ENCODE measurements at places on chromosomes 7 and 10.
A peak's percentile ranks its signal among the peaks of the same experiment; 100 is the strongest.

- peak; percentile 44 for DNase-seq
These were observed 129.7 kb downstream of the SAMD9 start for GRCh38 chr7:92988051-92988450.

- DNase-seq = no peak
These were observed 29.3 kb downstream of the KMT2C start for GRCh38 chr7:152406491-152406890.

GRCh38 chr10:17213646-17214349 is 12.3 kb upstream of the TRDMT1 start:
- no peak for DNase-seq

GRCh38 chr10:26662864-26663263 is 34.6 kb upstream of the PDSS1 start:
- no peak for DNase-seq

DNA sequence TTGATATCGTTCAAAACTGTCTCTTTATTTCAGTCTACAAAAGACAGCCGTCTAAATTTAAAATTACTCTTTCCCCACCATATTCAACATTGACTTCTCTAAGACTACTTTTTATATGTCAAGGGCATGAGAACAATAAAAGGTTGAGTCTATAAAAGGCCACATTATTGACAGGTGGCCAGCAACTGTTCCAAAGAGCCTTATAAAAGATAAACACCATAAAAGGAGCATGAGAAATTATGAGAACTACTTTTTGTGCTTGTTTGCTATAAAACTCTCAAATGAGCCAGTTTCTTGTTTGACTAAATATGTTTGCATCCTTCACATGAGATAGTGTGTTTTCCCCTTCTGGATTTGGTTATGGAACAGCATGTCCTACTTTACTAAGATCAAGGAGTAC is 189.2 kb downstream of the THSD7A start:
- no peak for DNase-seq

DNA sequence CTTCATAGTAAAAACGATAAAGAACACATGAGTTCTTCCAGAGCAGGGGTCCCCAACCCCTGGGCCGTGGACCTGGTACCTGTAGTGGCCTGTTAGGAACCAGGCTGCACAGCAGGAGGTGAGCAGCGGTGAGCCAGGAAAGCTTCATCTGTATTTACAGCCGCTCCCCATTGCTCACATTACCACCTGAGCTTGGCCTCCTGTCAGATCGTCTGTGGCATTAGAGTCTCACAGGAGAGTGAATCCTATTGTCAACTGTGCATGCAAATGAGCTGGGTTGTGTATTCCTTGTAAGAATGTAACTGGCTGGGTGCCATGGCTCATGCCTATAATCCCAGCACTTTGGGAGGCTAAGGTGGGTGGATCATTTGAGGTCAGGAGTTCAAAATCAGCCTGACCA is 229.5 kb downstream of the CNTNAP2 start:
- no peak for DNase-seq

DNA sequence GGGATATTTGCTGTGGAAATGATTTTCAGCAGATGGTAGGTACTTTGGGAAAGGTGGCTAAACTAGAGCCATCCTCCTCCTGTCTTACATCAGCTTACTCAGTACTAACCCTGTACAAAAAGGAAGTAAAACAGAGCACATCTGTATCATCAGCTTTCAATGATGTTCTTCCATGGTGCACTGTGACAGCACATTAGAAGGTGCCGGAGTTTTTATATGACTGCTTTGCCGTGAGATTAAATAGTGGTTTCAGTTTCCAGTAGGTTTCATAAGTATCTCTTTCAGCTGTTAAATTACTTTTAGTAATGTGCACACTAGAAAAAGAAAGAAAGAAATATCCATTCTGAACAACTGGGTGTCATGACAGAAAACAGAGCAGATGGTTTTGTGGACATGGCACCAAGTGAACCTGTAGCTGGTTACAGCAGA is 86.5 kb downstream of the ARID5B start:
- no peak for DNase-seq

DNA sequence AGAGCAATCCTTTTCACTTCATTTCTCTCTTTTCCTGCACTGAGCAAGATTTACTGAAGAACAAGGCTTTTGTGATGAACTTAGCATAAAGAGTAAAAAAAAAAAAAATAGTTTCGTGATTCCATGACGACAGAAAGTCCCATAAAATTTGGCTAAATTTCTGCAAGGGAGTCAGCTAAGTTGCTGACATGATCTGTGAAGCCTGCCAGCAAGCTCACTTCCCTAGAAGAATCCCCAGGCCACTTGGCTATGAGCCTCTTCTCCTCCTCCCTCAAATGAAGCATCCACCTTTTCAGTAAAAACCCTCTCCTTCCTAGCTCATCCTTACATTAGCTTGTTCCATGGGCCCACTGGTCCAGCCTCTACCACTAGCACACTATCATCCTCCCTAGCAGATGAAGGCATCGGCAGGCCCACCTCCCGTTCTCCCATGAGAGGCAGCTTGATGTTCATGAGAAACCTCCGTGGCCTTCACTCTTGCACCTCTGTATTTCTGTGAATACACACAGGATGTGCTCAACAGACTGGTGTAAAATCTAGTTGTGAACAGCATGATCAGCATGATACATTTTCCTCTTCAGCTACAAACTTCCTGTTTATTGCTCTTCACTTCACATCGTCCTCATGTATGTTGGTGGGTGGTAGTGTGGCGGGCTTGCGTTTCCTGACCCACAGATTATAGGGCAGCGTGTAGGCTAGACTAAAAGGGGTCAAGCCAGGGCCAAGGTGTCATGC is 30.9 kb downstream of the GIMAP8 start:
- DNase-seq = no peak

DNA sequence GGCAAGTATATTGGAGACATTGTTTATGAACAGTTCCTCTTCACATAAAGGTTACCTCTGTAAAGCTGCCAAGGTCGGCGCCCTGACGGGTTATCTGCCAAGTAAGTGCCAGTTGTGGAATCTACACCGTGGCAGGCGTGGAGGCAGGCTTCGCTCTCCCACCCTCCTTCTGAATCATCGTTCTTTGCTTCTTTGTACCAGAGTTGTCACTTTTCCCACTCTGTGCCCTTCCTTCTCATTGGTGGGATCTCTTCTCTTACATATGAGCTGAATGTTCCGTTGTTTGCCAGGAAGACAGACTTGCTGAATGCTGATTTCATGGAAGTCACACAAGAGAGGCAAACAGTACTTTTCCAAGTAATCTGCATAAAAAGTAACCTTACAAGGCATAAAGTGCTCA is 40.6 kb upstream of the PTPRZ1 start:
- DNase-seq = no peak

- no peak for DNase-seq
These were observed 79.6 kb upstream of the MTPN start for GRCh38 chr7:136056651-136057231.

DNA sequence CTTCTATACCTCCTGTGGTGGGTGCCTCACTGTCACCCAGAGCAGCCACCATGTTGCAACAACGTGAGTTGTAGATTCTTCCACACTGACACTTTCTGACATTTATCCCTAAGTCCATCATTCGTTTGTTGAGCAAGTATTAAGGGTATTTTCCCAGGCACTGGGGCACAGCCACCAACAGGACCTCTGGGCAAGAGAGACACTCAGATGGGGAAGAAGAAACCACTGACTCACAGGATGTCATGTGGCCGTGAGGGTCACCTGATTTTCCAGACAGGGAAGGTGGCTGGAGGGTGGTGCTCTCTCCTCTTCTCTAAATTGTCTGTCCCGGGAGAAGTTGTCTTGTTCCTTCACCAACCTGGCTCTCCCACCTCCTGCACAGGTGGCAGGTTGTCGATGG is 51.7 kb upstream of the PPIF start:
- no peak for DNase-seq

DNA sequence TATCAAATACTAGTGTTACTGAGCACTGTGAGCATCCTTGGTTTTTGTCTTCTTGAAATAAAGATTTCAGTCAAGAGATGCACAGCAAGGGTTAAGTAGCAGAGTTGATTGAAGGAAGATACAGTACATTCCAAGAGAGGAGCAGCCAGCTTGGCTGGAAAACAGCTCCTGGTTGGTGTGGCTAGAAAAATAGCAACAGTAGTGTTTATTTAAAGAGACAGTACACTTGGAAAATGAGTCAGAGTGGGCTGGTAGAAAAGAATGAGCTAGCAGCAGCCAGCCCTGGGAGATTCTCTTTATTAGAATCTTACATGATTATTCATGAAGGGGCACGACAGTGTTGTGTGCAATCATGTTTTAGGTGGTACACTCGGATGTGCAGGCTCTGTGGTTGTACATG is 1016.4 kb upstream of the SORCS1 start:
- no peak for DNase-seq

DNA sequence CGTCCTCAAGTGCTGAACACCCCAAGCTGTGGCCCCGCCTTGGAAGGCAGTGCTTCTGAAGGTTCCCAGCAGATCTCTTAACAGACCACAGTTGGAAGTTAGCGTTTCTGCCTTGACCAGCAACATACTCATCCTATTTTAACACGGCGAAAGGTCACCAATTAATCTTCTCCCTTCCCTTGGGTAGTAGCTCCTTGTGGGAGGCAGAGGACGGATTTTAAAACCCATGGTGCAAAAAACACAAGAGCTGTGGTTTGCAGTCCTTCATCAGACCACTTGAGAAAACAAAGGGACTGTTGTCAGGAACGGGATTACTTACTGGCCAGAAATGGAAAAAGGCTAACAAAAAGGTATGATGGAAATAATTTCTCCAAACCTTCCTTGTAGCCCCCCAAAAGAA is 87.3 kb downstream of the BEND7 start:
- no peak for DNase-seq

DNA sequence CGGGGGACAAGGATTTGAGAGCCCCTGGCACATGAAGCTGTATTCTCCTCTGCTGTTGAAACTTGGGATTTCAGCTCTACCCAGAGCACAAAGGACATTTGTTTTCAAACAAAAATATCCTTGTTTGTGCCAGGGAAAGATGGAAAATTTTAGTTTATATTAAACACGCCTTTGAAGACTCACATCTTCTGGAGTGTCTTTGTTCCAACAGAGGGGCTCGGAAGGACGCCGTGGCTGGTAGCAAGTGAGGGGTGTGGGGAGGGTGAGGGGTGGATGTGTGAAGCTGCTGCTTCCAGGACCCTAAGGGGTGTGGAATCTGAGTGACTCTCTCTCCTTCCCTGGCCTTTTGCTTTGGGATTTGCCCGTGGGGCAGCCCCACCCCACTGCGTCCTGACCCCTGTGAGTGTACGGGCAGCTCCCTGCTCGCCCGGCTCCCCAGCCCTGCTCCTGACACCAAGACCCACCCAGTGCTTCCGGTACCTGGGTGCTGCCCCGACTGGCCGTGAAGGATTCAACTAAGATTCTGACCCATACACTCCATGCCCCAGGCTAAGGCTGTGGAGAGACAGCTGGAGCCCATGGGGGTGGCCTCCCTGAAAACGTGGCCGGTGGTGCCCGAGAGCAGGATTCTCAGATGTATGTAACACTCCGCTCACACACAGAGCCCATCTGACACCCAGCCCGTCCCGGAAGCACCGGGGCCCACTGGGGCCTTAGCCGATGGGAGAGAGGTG is 59.6 kb downstream of the ZRANB1 start:
- DNase-seq = no peak

GRCh38 chr7:22082553-22082885 is 136.8 kb upstream of the CDCA7L start:
- DNase-seq = no peak

- no peak for DNase-seq
These were observed 72.6 kb downstream of the AP3M1 start for GRCh38 chr10:74078037-74078436.

DNA sequence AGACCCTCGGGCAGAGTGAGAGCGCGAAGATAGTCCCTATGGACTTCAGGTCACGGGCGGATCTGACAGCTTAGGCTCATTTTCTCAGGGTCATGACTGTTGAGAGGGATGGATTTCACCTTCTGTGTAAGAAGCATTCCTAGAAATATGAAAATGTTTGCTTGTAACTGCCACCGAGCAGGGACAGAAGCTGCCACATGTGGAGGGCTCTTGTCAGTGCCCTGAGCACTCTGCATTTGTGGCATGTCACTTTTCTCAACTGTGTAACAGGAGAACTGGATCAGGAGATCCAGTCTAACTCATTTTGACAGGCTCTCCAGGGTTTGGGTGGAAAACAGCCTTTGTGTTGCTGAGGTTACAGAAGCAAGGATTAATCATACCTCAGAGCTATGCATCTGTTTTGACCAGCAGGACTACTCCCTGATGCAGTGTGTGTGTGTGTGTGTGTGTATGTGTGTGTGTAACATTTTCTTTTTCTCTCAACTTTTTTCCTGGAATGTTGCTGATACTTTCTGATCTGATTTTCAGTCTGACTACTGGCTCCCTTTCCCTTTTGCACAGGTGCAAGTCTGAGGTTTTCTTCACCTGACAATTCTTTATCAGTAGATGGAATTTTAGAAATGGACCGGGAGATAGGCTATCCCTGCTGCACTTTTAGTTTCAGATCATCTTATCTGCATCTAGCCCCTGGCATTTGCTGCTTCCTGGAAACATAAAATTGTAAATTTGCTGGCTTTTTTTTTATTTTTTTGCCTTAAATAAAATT is 183.3 kb downstream of the STK31 start:
- DNase-seq = no peak

- peak; percentile 73 for DNase-seq
These were observed at the start of gene KAZALD1 for GRCh38 chr10:101061624-101062231. Gene KAZALD1, plus strand, starts transcription at chr10:101061989. Its CDS starts 604 bp downstream, at chr10:101062593.

DNA sequence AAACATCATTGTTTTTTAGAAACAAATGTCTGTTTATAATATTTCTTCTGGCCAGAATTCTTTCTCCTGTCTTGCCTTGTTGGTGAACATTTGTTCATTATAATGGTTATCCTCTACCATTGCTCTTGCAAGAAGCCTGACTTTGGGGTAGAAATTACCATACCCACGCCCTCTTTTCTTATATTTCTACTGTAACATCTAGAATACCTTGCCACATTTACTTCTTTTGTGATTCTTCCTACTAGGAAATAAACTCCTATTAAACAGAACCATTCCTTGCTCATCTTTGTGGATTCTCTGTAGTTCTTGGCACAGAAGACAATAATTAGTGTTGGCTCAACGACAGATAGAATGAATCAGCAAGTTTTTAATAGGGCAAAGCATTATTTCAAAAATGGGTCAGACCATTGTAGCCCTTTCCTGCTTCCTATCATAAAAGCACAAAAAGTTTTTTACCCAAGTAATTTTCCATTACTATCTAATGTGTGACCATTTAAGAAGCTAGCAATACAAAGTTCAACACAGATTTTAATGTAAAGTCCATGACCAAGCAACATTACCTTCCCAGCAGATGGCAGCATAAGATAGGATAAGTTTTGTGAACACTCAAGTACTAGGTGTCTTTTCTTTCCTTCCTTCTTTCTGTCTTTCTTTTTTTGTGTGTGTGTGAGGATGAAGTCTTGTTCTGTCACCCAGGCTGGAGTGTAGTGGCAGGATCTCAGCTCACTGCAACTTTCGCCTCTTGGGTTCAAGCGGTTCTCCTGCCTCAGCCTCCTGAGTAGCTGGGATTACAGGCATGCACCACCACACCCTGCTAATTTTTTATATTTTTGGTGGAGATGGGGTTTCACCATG is 270.4 kb downstream of the HGF start:
- peak; percentile 76 for DNase-seq

DNA sequence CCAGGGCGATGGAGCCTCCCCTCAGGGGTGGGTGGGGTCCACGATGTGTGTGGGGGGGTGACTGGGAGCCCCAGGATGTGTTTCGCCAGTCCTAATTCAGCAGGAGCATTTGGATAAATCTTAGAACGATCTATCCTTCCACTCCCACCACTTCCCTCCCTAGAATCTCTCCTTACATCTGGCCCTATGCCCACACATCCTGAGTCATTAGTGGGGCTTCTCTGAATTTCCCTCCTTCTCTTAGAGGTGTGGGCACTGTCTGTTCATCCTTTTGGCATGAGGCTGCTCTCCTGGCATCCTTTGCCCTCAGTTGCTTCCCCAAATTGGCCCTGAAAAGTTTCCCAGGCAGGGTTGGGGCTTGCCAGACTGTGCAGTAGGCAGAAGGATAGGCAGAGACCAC is 1.6 kb downstream of the GHRHR start:
- DNase-seq = no peak

All from hematopoietic multipotent progenitor cell treated with erythropoietin and hydrocortisone succinate and interleukin-3 and kit ligand, for 8 days (in vitro differentiated cells).